Stimulated activated CD8-positive, alpha-beta memory T cell treated with anti-CD3 and anti-CD28 coated beads, Interleukin-7, amount 100 ng/mL, for 48 hours (primary cell): ENCODE measurements at places on chromosomes 4 and X.

DNA sequence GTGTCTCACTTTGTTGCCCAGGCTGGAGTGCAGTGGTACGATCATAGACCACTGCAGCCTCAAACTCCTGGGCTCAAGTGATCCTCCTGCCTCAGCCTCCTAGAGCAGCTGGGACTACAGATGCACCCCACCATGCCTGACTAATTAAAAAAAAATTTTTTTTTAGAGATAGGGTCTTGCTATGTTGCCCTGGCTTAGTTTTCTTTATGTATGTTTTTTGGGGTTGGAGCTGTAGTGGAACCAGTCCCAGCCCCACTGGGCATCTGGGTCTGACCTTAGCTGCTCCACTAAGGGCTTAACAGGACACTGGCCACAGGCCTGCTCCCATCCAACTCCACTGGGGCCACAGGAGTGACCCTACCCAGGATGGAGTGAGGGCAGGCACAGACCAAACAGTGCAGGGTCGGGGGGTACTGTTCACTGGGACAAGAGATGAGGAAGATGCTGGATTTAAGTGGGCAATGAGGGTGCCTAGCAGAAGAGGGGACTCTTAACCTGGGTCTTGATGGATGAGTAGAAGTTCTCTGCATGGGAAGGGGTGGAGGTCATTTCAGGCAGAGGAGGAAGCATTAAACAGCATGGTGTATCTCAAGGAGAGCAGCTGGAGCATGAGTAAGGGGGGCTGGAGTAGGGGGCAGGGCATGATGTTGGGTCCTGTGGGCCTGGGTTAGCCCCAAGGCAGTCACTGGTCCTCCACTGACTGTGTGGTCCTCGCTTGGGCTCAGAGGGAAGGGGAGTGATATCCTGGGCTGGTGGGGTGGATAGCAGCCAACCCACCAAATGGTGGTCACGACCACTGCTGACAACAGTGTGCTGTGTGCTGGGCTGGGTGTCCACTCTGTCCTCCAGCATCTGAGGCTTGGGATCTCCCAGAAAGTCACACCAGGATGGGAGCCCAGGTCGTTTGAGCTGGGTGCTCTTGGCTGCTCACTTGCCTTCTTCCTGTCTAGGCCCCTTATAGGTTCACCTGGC lies 24.1 kb upstream of the ADD1 start:
- DNase-seq, result no peak

GRCh38 chrX:63635750-63636149 lies 149.3 kb downstream of the ARHGEF9 start:
- no peak for DNase-seq

GRCh38 chr4:182823576-182823975 lies 93.6 kb downstream of the DCTD start:
- DNase-seq, result no peak

DNA sequence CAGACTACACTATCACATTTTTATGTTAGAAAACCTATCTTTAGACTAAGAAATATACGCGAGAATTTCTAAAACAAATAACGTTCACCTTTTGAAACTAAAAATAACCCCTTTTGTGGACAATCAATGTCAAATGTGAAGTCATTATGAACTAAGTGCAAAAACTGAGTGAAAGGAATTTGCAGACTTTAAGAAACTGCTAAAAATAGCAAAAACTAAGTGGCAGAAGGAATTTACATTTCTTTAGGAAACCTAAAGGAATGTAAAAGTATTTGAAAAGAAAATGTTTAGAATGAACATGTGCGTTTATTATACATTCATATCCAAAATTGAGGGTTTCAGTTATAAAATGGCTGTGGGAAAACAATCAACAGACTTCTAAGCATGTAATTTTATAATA lies 58.3 kb downstream of the VEGFC start:
- DNase-seq, result no peak

DNA sequence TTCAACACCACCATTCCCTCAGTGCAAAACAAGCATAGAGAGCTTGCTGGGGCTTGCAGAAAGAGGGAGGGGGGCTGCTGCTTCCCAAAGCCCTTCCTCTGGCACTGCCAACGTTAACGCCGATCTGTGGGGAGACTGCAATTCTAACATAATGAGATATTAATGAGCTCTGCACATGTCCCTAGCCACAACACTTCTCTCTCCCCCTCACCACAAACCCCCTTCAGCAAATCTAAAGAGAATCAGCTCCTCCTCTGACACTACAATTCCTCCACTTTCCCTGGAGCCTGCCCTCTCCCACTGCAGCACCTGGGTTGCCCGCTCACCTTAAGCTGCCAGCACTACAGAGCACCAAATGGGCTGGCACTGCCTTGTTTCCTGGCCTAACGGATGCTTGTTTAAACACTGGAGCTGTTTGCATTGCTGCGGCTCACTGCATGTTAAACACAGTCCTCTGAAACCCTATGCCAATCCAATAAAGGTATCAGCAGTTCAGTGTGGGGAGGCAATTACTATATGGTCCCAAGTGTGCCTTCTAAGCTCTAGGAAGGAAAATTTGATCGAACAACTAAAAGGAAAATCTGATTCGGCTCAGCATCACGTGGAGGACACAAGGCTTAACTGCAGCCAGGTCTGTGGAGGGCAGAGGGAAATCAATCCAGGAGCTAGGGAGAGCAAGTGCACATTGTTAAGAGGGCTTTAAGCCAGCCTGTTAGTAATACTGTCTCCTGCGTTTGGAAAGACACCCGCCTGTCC lies 232.4 kb downstream of the MAML3 start:
- DNase-seq, result no peak

GRCh38 chrX:153595859-153596857 lies 2.8 kb downstream of the CCNQ start:
- DNase-seq, result no peak

- DNase-seq, result no peak
These were observed 22.2 kb downstream of the GUCY1A1 start for GRCh38 chr4:155688860-155689259.

GRCh38 chr4:160848901-160849760 lies 1314.7 kb downstream of the FSTL5 start:
- DNase-seq, result no peak

DNA sequence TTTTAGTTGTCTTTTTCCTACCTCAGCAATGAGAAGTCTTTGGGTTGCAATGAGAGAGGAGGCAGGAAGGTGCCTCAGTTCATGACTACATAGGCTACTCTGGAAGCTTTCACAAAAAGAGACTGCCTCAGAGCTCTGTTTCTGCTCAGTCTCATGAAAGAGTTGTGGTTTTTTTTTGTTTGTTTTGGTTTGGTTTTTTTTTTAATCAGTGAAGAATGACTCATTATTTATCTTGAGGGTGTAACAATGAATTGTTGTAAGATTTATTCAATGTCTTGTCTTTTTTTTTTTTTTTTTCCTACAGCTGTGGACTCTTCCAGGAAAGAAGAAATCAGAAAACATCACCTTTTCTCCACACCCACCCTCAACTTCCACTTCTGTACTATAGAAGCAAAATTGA lies 67.5 kb upstream of the CXCL13 start:
- no peak for DNase-seq

DNA sequence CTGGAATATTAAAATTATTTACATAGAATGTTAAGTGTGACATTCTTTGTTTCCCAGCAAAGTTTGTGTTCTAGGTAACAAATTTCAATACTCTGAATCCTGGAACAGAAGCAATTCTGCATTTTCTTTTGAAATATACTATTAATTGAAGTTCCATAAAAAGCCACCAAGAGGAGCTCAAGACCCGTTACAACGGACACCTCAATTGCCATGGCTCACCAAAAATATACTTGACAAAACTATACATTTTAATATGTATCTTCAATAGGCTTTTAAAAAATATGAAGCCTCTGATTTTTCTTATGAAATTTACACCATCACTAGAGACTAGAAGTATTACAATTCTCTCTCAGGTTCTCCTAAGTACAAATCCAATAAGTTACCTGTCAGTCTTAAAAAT lies 111.4 kb downstream of the NYX start:
- no peak for DNase-seq

GRCh38 chr4:82704156-82704555 lies 94.4 kb downstream of the SCD5 start:
- no peak for DNase-seq

- DNase-seq, result no peak
These were observed 837 bp downstream of the CITED1 start for GRCh38 chrX:72304877-72305276.

- no peak for DNase-seq
These were observed 149.4 kb downstream of the PDGFRA start for GRCh38 chr4:54378461-54378860.

- no peak for DNase-seq
These were observed 14.7 kb upstream of the PITX2 start for GRCh38 chr4:110637408-110638088.

DNA sequence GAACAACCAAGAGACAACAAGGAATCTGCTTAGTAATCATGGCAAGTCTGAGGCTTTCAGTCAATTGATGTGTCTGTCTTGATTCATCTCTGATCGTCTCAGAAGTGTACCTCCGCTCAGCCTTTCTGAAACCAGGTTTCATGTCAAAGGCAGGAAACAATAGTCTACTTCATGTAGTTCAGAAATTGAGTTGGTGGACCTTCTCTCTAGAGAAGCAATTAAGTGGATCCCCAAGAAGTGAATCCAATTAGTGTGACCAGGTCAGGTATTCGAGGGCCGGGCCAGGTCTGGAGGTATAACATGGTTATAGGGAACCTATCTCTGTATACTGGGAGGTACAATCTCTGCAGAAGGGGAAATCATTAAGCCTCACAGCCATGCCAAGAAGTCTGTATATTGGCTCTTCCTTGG lies 32.0 kb downstream of the DAPP1 start:
- DNase-seq, result no peak
